Epithelial cell of prostate (primary cell): ENCODE measurements at places on chromosomes 5 and 9.

GRCh38 chr5:1962619-1963355 is 80.1 kb upstream of the IRX4 start:
- DNase-seq = peak; percentile 91

DNA sequence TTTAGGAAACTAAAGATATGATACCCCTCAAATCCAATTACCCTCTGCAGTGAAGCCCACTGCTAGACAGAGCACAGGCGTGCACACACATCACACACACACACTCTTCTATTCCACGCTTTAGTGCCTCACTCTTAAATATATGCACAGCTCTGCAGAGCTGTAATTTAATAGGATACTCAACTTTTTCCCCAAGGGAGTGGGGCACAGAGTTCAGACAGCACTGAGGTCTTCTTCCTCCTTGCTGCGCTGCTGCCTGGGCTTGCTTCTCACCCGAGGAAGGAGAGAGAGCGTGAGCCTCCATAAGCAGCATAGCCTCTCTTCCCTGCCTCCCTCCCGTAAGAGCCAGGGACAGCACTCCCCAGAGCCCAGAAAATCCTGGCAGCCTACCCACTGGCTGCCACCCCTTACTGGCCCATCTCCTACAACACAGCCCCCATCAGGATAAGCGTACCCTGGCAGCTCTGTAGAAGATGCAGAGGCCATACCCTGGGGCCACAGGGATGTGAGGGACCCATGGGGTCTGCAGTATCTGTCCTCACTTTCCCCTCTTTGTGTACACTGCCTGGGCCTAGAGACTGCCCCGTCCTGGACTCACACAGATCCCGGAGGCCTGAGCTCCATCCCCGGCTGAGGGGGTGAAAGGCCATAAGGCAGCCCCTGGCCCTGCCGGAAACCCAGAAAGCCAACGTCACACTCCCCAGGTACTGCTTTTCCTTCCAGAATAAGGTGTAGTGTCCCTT is 102.1 kb downstream of the C5orf15 start:
- DNase-seq = no peak

DNA sequence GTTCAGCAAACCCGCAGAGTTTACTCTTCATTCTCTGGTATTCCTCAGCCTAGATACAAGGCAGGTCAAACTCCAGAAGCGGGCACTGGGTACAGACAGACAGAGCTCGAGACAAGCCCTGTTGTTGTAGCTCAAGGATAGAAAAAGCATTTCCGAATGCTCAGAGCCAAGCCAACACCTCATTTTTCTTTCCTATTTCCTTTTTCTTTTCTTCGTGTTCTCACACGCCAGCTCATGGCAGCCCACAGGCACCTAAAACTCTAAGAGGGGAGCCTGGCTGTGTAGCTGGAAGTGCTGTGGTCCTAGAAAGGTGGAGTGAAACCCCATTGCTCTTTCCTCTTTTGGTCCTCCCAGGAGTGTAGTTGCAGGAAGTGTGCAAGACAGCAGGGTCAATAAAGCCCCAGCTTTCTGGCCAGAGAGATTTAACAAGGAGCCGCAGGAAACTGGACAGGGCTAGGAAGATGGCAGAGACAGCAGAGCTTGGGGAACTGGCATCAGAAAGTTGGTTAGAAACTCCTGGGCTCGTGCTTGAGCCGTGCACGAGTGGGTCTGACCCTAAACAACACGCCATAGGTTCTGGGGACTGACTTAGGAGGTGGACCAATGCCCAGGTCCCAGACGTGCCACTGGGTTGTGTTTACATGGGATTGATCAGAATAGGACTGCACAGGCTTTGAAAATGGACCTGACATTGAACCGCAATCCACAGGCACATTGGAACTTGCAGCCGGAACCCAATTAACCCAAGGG is 41.6 kb downstream of the ADAMTS2 start:
- no peak for DNase-seq

- DNase-seq = no peak
These were observed 199.1 kb downstream of the PDE4D start for GRCh38 chr5:59694411-59694810.

DNA sequence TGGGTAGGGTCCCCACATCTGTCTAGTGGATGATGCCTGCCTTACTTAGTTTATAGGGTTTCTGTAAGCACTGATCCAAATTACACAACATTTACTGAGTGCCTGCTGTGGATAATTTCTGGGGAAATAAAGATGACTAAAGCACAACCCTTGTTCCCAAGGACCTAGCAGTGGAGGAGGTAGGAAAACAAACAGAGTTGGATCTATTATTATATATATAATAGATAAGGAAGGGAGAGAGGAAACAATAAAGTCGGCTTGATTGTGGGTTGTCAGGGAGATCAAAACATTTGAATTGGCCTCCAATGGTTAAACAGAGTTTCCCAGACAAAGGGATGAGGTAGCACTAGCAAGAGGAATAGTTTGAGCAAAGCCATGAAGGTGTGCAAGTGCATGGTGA is 14.0 kb downstream of the IL33 start:
- DNase-seq = no peak

GRCh38 chr9:121779381-121780117 is 128.1 kb downstream of the DAB2IP start:
- DNase-seq = no peak

DNA sequence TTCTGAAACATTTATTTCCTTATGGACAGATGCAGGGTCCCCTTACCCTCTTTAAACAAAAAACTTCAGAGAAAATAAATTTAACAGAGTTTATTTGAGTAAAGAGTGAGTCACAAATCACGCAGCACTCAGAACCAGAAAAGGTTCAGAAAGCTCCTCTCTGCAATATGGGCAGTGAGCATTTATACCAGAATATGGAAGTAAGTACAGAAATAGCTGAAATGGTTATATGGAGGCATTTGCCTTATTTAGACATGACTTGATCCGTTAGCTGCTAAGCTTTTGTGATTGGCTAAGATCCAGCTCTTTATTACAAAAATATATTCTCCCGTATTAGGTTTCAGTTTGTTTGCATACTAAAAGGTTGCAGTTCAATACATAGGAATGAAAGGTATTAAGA is 1554.1 kb downstream of the EFNA5 start:
- DNase-seq = no peak

- no peak for DNase-seq
These were observed 21.7 kb upstream of the FAM120AOS start for GRCh38 chr9:93475108-93475507.

GRCh38 chr5:72129725-72130124 is 22.4 kb downstream of the MAP1B start:
- no peak for DNase-seq

GRCh38 chr9:38388283-38389223 is 3.9 kb upstream of the ALDH1B1 start:
- no peak for DNase-seq

GRCh38 chr9:101398930-101399642 is 435 bp downstream of the ZNF189 start:
- DNase-seq = no peak

GRCh38 chr9:114184071-114184470 is 28.7 kb downstream of the COL27A1 start:
- DNase-seq = no peak

DNA sequence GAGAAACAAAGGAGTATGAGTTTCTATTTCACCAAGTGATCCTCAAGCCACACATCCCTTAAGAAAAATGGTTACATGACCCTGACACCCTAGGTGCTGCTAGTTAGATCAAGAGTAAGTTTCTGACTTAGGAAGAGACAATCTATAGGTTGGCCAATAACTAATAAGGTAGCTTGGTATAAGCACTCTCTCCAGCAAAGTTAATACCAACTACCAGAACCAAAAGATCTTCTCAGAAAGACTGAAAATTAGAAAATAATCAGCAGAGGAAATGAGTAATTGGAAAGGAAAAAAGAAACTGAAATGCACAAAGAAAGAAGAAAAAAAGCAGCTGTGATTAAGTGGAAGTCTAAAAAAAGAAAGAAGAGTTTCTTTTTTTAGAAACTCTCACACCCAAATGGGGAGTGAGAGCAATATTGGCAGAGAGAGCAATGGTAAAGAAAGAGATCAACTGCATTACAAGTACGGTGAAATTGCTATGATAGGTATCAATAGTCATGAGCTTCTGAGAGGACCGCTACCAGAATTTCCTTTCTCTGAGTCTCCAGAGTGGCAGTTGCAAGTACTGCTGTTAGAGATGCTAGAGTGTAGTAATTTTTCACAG is 195.5 kb downstream of the TMEM167A start:
- no peak for DNase-seq

DNA sequence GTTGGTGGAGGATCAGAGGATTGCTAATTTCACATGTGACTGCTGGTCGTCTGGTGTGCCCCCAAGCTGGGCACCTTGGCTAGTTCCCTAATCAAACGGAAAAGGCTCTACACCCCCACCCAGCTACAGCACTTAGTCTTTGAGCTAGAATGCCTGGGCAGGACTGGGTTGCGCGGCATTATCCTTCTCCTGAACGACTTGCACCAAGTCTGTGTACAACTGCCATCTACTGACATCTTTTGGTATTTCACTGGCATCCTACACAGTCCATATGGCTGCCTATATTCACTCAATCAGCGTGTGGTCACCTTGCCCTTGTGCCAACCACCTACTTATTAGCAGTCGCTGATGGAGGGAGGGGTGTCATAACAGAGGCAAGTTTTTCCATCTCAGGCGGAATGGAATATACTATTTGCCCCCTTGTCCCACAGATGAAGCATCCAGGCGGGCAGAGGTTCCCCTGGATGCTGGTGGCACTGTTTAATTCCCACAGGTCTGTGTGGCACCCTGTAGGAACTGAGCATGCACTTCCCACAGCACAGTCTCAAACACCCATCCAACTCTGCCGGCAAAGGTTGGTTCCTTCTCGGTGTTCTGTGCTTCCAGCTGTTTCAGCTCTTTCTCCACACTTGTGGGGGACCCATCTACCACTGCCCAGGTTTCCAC is 150.1 kb downstream of the OSTF1 start:
- peak; percentile 48 for DNase-seq

- no peak for DNase-seq
These were observed 16.1 kb downstream of the IFNE start for GRCh38 chr9:21465859-21466518.

- no peak for DNase-seq
These were observed 379.3 kb downstream of the CDH12 start for GRCh38 chr5:22473886-22474285.

DNA sequence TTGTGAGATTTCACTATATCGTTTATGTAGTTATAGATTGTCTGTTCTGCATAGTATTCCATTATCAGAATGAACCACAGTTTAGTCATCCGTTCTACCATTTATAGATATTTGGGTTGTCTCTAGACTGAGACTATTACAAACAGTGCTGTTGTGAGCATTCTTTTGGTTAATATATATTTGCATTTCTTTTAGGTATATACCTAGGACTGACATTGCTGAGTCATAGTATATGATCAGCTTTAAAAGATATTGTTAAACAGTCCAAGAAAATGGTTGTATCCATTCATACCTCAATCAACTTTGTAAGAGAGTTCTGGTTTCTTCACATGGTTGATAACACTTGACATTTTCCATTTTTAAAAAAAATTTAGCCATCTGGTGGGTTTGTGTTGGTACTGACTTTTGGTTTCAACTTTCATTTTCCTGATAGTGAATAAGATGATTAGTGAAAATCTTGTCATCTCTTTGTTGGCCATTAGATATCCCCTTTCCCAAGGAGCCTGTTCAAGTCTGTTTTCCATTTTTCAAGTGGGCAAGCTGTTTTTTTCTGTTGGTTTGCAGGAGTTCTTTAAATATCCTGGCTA is 22.9 kb upstream of the ADAM19 start:
- no peak for DNase-seq

- DNase-seq = no peak
These were observed 72.3 kb downstream of the ANGPTL2 start for GRCh38 chr9:127050152-127050551.

- DNase-seq = no peak
These were observed 126.2 kb upstream of the DMRT1 start for GRCh38 chr9:715300-715699.

DNA sequence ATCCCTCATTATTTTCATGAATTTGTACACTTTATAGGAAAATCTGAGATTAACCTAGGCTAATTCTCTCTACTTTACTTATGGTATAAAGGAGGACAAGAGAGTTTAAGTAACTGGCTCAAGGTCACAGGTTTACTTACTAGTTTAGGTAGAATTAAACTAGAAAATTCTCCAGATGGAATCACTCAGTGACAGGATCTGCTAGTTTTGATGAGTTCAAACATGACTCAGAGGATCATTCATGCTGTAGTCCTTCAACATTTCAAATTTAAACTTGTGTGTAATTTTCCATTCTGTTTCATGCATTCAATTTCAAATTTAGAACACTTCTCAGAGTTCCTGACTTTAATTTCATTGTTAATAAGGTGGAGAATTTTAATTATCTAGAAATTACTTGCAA is 485.7 kb upstream of the TUSC1 start:
- no peak for DNase-seq

GRCh38 chr5:39491210-39491609 is 66.4 kb upstream of the DAB2 start:
- no peak for DNase-seq

GRCh38 chr5:90598293-90598692 is 39.7 kb downstream of the ADGRV1 start:
- DNase-seq = no peak

GRCh38 chr9:130707225-130707976 is 13.8 kb downstream of the EXOSC2 start:
- DNase-seq = no peak

GRCh38 chr9:130036099-130036498 is 6.9 kb downstream of the FNBP1 start:
- no peak for DNase-seq

GRCh38 chr5:110105692-110106091 is 416.0 kb downstream of the MAN2A1 start:
- no peak for DNase-seq

GRCh38 chr5:133445744-133446143 is 166.6 kb downstream of the FSTL4 start:
- DNase-seq = no peak

GRCh38 chr9:3840311-3840710 is 314.5 kb upstream of the RFX3 start:
- no peak for DNase-seq

DNA sequence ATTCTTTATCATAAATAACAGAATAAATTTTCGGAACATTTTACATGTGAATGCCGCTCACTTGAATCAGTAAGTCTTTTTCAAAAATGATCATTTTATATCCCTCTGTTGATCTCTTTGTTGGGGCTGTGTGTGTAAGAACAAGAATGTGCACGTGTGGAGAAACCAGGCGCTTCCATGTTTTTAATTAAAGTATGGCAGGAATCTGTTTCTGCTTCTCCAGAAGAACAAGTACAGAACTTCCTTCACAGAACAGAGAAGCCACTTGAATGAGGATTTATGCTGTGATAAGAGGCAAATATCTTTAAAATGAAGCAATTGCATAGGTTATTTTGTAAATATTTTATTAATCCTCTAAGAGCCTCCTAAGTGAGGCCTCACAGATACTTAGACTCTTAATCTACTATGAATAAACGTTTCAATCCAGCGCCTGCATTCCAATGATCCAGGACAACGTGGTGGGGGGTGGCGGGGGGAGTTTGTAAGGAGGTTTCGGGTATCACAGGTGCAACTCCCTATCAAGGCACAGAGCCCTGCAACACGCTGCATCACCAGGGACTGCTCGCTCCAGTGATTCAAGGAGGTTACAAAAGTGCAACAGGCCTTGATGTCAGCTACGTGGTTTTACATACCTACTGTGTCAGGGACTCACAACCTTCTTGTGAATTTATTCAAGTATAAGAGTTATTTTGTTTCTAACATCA is 409.2 kb downstream of the BNC2 start:
- DNase-seq = no peak
